ENCODE measurements at places on chromosomes 16 and 17.
A peak's percentile ranks its signal among the peaks of the same experiment; 100 is the strongest.

GRCh38 chr16:58651965-58652348 is 22.3 kb upstream of the CNOT1 start:
- no peak for DNase-seq

GRCh38 chr16:1527836-1528811 is 5.3 kb upstream of the TMEM204 start:
- DNase-seq, result no peak

- no peak for DNase-seq
These were observed 12.2 kb upstream of the CBX2 start for GRCh38 chr17:79765708-79766107.

DNA sequence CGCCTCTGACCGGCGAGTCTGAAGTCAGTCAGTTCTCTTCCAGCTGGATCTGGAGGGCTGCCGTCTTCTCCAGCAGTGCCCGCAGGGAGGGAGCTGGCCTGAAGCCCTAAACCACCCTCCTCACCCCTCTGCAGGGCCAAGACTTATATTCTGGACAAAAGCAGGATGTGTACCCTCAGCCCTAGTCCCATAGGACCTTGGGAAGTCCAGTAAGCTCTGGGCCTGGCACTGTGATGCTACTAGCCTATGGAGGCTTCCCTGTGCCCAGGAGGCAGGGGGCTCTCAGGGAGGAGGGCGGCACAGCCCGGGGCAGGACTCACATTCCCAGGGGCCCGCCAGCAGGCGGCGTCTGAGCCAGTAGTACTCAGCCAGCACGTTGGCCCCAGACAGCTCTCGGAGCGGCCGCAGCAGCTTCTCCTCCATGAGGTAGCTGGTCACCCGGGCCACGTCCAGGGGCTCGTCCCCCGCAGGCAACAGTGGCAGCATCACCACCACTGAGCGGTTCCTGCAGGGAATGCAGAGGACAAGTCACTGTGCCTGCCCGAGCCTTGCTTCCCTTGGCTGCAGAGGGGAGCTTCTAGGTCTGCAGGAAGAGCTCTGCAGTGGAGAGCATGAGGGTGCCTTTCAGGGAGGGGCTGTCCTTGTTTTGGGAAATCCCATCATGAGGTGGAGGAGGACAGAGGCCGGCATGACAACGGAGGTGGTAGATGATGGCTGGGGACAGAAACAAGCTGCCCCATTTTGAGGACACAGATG is 41.7 kb downstream of the RMI2 start:
- DNase-seq, result peak; percentile 38

- DNase-seq, result no peak
These were observed 12.8 kb downstream of the TSPOAP1 start for GRCh38 chr17:58315750-58316149.

DNA sequence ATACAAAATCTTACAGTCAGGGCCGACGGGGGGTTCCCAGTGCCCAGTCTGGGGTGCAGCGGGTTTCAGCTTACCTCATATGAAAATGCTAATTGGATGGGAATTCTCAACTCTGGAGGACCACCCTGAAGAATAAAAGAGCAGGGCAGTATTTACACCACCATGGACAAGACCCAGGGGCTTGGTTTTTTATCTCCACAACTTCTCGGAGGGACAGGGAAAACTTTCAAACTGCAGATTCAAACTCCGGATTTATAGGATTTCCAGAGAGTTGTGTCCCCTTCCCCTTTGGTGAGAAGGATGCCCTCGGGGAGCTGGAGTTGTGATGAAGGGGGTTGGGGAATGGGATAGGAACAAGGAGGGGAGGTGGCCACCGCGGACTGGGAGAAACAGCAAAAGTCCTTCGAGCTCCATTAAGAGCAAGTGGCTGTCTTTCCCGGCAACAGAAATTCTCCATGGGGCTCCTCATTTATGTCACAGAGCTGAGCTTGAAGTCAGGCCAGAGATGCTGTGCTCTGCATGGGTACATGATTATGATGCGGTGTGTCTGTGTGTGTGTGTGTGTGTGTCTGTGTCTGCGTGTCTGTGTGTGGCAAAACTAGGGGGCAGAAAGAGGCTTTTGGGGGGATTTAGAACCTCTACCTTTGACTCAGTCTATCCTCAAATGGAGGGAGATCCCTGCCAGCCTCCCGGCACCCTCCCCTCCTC is 15.7 kb downstream of the FOXL1 start:
- DNase-seq, result no peak

GRCh38 chr17:2157675-2158395 is 102.9 kb downstream of the HIC1 start:
- peak; percentile 96 for DNase-seq

DNA sequence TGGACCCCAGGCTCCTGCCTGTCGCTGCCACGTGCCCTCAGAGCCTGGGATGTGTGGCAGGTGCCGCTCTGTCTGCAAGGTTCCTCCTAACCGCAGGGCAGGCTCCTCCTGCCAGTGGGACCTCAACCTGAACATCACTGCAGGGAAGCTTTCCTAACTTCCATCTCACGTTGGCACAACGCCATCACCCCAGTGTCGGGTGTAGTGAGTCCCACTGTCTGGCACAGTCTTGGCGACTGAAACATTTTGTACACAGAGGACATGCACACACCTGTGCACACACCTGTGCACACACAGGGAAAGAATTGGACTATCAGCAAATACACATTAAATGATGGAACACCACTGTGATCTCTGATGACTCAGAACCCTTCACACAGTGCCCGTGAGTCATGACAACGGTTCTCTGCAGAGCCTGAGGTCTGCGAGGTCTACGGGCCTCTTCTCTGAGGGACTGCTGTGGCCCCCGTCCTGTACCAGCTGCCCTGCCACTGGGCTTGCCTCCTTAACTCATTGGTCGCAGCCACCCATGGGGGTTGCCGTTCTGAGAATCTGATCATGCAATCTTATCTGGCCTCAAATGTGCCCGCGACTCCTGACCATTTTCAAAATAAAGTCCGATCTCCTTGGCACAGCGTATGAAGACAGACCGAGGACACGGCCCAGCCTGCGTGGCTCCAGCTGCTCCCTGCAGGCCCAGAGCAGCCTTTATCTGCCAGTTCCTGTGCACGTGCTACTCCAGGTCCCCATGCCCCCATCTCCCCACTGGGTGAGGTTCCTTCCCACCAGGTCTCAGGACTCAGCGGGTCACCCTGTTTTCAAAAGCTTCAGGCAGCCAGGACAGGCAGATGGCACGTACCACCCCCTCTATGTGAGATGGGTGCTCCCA is 7.6 kb downstream of the CCDC57 start:
- DNase-seq, result peak; percentile 62

DNA sequence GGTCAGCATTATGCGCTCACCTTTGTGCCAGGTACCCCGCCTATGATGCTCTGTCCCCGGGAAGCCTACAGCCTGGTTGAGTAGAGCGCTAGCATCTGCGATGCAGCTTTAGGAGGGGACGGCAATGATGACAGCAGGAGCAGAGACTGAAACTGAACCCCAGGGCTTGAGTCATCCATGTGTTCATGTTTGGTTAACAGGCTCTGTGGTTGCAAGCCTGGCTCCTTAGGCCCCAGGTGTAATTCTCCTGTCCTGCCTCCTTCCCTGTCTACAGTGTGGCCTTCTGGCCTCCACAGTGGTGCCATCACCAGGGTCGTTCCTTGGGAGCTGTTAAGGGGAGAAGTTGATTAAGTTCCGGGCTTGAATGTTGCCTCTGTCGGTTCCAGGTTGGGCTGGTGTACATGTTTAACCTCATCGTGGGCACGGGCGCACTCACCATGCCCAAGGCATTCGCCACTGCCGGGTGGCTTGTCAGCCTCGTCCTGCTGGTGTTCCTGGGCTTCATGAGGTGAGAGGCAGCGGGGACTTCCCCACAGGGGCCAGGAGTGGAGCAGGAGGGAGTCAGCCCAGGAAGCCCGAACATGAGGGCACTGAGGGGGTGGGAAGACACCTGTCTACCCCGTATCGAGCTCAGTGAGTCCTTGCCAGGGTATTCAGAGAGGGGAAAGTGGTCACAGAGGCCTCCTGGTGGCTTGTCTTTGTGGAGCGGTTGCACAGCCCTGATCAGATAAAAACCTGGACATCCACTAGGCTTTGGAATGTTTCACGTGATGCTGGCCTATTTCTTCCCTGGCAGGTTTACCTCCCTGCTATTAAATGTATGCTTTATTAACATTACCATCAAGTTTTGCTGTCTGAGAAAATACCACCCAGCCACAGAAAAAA is 9.2 kb upstream of the NAT9 start:
- DNase-seq, result no peak

DNA sequence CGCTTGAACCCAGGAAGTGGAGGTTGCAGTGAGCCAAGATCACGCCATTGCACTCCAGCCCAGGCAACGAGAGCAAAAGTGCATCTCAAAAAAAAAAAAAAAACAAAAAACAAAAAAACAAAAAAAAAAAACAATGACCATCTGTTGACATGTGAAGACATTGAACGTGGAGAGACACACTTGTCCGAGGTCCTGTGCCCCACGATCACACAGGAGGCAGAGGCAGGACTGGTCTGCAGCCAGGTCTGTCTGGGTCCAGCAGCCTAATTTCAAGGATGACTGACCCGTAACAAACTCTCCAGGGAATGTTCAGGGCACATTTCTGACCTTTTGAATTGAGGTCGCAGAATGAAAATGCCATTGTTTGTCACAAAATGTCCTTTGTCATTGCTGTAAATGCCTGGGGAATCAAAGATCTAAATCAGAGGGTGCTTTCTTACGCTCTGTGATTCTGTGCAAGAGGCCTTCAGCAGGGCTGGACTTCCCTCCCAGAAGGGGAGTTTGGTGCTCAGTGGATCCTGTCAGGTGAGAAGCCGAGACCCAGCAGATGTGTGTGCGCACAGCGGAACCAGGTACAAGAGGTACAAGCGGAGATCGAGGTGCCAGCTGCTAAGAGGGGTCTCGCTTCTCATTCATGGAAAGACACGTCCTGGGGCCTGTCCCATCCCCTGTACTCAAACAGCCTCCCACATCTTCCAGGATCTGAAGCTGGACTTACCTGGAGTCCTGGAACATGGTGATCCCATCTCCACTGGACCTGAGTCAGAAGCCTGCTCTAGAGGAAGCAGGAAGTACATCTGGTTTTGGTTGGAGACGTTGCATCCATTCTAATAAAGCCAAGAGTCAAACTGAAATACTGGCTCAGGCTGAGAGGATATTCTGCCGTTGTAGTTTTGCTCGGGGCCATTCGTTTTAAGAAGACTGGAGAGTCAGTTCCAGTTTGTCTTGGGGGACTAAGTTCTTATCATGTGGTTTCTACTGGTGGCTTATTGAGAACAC is 95.8 kb downstream of the IRF8 start:
- no peak for DNase-seq

DNA sequence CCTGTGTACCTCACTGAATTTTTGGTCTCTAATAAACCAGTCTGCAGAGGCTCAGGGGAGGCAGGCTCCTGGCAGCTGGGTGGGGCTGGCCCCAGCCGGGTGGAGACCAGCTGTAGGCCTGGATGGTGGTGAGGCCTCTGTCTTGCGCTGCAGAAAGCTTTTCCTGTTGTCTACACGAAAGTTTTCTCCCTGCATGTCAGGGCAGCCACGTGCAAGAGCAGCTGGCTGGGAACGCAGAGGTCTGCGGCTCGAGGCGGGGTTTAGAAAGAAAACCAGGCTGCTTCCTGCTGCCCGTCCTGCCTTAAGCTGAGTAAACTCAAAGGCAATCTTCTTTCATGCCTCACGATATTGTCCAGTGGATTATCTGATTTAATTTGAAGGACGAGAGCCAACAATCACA is 2.4 kb downstream of the SERPINF1 start:
- peak; percentile 52 for DNase-seq

DNA sequence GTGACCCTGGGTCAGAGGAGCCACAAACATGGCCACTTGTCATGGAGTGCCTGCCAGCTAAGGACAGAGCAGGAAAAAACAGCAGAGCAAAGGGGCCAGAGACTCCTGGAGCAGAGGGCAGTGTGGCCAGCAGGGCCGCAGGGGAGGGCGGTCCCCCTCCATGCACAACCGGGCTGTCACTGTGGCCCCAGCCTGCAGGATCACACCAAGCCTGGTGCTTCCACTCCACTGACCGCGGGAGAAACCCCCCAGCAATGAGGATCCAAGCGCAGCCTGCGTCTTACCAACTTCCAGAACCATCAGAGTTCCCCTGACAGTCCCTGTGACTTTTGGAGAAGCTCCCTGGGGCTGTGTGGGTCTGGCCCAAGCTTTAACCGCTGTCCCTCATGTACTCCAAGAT is 62.0 kb downstream of the PRMT7 start:
- DNase-seq, result no peak

DNA sequence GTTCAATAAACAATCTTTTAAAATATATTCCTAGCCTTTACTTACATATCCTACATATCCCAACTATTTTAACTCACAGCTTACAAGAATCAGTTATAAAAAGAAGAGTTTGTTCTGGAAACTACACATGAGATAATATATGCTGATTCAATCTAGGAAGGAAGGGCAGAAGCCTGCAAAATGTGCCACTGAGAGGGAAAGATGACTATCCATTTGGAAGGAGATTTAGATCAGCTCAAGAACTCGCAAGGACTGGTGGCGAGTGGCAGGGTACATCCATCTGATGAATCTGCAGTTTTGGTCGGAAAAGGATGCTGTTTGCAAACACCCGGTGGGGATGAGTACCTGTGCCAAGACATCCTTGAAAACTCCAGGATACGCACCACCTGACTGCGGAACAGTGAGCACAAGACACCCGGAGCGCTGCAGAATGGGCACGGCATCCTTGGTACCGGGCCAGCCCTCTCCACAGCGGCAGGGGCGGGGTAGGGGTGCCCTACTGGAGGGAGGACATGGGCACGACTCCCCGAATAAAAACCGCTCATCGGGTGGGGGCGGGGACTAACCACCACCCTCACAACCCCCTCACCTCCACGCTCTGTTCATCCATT is 723 bp downstream of the TRIM37 start:
- DNase-seq, result peak; percentile 69

- DNase-seq, result no peak
These were observed 117.3 kb upstream of the CORO6 start for GRCh38 chr17:29740017-29740416.

DNA sequence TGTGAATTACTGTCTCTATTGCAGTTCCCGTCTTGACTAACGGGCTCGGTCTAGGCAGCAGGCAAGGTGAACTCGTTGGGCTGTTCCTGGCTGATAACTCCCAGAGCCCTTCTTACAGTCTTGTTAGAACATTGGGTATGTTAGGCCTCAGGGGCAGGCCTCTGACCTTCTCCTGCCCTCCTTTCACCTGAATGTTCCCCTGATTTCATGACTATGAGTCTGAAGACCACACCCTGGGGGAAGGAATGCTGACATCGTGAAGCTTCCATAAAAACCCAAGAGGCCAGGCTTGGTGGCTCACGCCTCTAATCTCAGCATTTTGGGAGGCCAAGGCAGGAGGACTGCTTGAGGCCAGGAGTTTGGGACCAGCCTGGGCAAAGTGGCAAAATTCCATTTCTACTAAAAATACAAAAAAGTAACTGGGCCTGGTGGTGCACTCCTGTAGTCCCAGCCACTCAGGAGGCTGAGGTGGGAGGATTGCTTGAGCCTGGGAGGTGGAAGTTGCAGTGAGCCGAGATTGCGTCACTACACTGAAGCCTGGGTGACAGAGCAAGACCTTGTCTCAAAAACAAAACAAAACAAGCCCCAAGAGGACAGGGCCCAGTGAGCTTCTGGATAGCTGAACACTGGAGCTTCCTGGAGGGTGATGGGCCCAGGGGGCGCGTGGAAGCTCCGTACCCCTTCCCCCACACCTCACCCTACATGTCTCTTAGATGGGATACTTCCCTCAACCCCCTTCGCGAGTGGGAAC is 47.8 kb upstream of the FBXO47 start:
- DNase-seq, result peak; percentile 62

GRCh38 chr17:564526-565065 is 150.0 kb downstream of the VPS53 start:
- DNase-seq, result no peak

- no peak for DNase-seq
These were observed 50.5 kb upstream of the AMZ2 start for GRCh38 chr17:68197091-68197996.
